ENCODE measurements at places on chromosomes 2 and 18.

DNA sequence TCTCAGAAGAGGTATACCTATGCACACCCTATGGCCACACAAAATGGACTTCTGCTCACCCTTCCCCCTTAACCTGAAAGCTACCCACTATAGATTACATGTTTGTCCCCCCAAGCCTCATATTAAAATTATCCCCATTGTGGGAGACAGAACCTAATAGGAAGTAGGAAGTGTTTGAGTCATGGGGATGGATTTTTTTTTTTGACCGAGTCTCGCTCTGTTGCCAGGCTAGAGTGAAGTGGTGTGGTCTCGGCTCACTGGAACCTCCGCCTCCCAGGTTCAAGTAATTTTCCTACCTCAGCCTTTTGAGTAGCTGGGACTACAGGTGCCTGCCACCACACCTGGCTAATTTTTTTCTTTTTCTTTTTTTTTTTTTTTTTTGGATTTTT, 98.6 kb downstream of the MREG start:
- H3K27me3 ChIP-seq = no peaks in the 10 kb centered on the region
- peaks cover 5% of the 10 kb centered on the region for H3K4me1 ChIP-seq
- no peak overlapping the region for H3K4me3 ChIP-seq
- no peak for DNase-seq
- H3K27ac ChIP-seq = no peak overlapping the region

DNA sequence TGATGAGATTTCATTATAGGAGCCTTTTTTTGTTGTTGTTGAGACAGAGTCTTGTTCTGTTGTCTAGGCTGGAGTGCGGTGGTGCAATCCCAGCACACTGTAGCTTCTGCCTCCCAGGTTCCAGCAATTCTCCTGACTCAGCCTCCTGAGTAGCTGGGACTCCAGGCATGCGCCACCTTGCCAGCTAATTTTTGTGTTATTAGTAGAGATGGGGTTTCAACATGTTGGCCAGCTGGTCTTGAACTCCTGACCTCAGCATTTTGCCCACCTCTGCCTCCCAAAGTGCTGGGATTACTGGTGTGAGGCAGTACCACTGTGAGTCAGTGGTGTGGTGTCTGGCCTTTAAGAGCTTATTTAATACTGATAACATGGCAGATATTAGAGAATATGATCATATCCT, 60.1 kb downstream of the MOB4 start:
- no peaks in the 10 kb centered on the region for H3K4me1 ChIP-seq
- no peak for DNase-seq
- H3K36me3 ChIP-seq = no peaks in the 10 kb centered on the region
- no peaks in the 10 kb centered on the region for H3K27me3 ChIP-seq
- no peak overlapping the region for H3K4me3 ChIP-seq

GRCh38 chr2:238158509-238159070, at the start of gene ERFE:
TSS of gene ERFE (plus strand) at chr2:238158970. CDS start at chr2:238159008, 38 bp downstream.
- H3K27ac ChIP-seq = no peak within 1 kb of the TSS
- peaks cover 18% of the 10 kb centered on the region for H3K4me1 ChIP-seq
- DNase-seq = no peak
- no peaks in the 10 kb centered on the region for H3K27me3 ChIP-seq

DNA sequence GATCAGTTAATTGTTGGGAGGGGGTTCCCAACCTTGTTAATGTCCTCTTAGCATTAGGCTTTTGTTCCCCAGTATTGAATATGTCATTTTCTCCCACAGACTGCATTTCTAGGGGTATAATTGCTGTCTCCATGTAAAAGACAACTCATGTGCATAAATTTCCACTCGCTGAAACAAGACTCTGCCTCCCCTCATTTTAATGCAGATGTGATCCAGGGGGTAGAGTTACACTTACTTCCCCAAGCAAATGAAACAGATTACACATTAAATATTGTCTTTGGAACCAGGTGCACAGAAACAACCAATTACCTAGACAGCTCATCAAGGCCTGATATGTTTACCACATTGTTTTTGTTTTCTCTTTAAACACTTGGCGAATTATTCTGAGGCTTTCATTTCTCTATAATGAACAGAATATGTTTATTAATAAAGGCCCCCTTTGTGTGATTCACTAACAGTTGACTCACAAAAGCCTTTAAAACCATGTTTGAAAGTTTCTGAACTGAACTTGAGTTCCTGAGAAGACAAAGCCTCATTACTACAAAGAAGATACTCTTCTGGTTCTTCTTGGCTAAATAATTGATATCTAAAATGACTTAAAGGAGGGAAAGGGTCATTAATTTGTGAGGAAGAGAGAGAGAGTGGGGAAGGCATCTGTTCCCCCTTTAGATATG, 15.0 kb upstream of the ACVR1 start:
- no peak for DNase-seq
- no peaks in the 10 kb centered on the region for H3K4me1 ChIP-seq
- H3K27ac ChIP-seq = no peak overlapping the region
- no peak overlapping the region for H3K4me3 ChIP-seq
- H3K36me3 ChIP-seq = no peaks in the 10 kb centered on the region

- no peak overlapping the region for H3K27ac ChIP-seq
- H3K36me3 ChIP-seq = peaks cover 10% of the 10 kb centered on the region
- no peak overlapping the region for H3K4me3 ChIP-seq
- no peaks in the 10 kb centered on the region for H3K4me1 ChIP-seq
These were observed 51.9 kb downstream of the VRK2 start for GRCh38 chr2:58098254-58099095.

DNA sequence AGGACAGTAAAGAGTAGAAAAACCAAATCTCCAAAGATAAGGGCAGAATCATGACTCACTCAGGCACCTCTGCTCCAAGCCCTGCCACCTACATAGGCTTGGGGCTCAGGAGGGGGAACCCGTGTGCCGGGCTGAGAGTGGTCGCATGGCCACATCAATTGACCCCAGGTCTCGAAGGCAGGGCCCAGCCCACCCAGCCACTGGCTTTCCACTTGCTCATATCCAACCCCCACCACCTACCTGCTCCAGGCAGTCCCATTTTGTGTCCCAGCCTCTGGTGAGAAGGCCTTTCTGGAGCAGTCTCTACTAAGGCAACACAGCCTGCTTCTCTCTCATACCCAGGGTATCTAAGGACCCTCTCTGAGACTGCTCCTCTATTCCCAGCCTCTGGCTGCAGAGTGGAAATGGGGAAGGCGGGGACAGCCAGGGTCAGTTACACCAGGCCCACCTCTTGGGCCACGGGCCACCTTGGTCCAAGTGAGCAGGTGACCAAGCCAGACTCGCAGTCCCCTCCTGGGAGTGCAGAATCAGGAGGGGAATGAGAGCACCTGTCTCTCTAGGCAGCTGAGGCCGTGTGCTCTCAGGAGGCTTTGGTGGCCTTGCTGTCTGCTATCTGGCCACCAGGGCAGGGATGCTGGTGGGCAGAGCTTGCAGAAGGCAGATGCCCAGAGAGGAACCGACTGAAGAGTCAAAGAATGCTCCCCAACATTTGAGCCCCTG, 20.8 kb downstream of the TFCP2L1 start:
- no peaks in the 10 kb centered on the region for H3K4me1 ChIP-seq
- no peak overlapping the region for H3K27ac ChIP-seq
- H3K4me3 ChIP-seq = no peak overlapping the region
- no peaks in the 10 kb centered on the region for H3K36me3 ChIP-seq

DNA sequence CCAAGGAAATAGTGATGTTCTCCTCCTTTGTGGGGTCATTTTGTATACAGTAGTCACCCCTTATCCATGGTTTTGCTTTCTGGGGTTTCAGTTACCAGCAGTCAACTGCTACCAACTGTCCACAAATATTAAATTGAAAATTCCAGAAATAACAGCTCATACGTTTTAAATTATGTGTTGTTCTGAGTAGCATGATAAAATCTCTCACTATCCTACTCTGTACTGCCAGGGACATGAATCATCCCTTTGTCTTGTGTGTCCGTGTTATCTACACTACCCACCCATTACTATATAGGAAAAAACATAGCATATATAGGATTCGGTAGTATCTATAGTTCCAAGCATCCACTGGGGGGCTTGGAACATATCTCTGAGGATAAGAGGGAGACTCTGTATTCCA, 120.9 kb upstream of the DCC start:
- H3K27ac ChIP-seq = no peak overlapping the region
- no peaks in the 10 kb centered on the region for H3K27me3 ChIP-seq
- DNase-seq = no peak
- no peaks in the 10 kb centered on the region for H3K36me3 ChIP-seq
- no peaks in the 10 kb centered on the region for H3K4me1 ChIP-seq

DNA sequence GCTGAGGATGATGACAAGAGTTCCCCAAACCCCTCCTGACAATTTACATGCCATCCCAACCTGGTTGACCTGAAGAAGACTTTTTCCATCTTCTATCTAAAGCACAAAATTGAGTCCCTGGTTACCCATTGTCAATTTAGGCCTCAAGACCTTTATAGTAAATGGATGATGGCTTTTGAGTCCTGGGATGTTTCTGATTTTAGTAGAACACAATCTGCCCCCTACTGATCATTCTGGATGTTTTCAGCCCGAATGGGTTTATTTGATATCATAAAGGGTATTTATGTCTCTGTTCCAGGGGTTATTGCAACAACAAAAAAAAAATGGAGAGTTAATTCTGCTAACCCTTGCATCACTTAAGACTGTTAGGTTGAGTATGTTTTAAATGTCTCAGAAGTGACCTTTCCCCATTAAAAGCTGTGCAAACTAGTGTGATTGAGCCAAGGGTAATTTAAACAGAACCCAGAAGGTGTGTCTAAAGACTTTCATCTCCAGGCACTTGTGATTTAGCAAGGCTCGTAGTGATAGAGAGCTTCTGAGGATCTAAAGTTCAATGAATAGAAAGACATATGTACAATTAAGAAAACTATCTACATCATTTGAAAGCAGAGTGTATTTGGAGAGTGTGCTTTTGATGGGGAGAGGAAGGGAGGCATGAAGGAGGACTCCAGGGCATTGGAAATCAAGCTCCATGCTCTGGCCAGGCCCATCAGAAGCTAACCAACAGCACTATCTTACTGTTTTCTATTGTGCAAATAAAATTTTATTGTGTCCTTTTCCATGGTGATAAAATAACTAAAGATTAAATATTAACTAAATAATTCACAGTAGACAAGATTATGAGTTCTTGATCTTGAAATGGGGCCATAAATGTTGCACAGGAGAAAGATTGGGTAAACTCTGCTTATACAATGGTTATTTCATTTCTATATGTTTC, 96.6 kb upstream of the NOSTRIN start:
- H3K4me1 ChIP-seq = peaks cover 5% of the 10 kb centered on the region
- H3K36me3 ChIP-seq = no peaks in the 10 kb centered on the region
- H3K27me3 ChIP-seq = no peaks in the 10 kb centered on the region
- no peak overlapping the region for H3K27ac ChIP-seq
- no peak overlapping the region for H3K4me3 ChIP-seq

Measured in esophagus squamous epithelium (tissue), 5 donors.